ENCODE measurements at places on chromosomes 11 and 22.

- DNase-seq = no peak
Observed at GRCh38 chr11:112826026-112826425, 135.2 kb upstream of the NCAM1 start.

GRCh38 chr11:28878025-28878424 lies 769.8 kb downstream of the METTL15 start:
- DNase-seq = no peak

DNA sequence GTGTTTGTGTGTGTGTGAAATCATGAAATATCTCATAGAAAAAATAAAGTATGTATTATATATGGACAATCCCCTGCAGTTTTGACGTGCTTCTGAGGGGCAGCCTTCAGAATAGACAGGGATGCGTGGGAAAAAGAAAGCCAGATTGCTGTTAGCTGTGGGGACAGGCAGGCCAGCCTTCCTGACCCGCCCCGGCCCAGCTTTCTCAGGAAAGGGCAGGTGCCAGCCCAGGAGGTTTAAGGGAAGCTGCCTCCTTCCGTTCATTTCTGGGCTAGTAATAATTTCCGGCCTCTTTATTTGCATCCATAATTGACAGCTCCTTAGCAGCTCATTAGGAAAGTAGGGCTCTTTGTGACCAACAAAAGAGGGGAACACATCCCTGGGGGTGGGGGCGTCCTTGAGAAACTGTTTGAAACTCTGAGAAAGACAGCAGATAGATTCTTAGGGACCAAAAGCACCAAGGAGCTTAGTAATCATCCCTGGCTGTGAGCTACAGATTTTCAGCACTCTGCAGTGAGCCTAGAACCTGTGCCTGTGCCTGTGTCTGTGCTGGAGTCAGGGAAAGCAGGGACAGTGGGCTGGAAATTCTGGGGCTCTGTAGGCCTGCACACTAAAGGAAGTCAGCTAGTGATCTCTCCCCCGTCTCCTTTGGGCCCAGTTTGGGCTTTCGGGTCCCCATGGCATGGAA lies 632.9 kb upstream of the CADM1 start:
- DNase-seq = no peak

GRCh38 chr11:46493791-46494190 lies 100.0 kb downstream of the AMBRA1 start:
- DNase-seq = no peak

- DNase-seq = no peak
Observed at GRCh38 chr11:88152381-88152780, 22.9 kb downstream of the RAB38 start.

GRCh38 chr11:96299155-96299888 lies 43.7 kb downstream of the MAML2 start:
- no peak for DNase-seq

GRCh38 chr11:134574947-134575346 lies 162.9 kb upstream of the B3GAT1 start:
- no peak for DNase-seq

DNA sequence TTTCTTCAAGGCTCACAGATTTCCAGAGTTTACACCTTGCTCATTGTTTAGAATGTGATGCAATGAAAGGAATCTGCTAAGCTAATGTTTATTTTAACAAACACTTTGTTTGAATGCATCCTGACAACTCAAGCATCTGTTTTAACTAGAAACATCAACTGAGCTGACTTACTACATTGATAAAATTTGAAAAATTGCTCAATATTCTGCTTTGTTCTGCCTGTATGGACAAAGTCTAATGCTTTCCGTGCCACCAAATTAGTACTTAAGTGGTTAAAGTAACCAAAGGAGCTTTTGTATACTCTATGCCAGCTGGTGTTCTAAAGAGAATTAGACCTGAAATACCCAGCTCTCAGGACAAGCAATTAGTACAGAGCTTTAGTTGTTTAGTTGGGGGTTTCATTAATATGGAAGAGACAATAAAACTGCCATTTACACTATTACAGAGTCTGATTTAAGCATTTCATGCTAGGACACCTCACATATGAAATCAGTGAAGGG lies 105.2 kb downstream of the MAML2 start:
- no peak for DNase-seq

DNA sequence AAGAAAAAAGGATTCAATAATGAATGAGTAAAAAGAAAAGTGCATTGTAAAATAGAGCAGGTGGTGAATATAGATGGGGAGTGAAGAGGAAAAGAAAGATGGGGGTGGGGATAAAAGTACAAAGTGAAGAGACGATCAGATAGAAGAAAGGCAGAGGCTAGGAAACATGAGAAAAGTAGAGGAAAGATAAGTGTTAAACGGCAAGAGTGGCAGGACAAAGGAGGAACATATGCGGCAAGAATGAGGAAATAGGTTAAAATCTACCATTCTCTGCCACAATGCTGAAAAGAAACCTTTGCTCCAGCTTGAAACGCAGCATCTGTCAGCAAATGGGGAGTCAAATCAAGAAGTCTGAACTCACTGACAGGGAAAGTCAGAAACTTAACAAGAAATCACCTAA lies 6.8 kb downstream of the FUT4 start:
- no peak for DNase-seq

DNA sequence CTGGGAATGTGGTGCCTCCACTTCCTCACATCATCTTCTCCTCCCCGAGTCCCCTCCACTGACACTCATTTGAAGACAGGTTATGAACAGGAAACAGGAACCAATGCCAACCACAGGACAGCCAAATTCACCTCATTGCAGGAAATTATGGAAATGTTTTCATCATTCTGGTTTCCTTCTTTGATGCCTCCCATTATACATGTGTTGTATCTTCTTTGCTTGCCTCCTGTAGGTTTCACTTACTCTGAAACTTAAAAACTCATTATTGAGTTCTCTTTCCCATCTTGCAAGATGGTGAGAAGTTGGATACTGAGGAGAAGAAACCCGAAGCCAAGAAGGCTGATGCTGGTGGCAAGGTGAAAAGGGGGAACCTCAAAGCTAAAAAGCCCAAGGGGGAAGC lies 108.5 kb downstream of the PHF21B start:
- DNase-seq = no peak

DNA sequence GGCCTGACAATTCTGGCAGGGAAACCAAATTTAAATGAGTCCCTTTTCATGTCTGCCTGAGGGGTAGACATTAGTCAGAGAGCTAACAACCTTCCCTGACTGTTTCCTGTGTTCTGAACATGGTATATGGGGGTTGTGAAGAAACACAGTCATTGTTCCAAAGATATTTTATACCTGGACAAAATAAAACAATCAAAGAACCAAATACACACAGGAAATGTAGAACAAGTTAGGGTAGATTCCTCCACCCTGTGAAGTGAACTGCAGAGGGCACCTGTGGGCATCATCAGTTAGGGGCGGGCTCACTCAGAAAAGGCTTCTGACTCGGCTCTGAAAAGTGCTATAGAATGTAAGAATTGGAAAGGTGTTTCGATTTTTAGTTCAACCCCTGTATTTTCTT lies 231.9 kb upstream of the CADM1 start:
- DNase-seq = no peak

GRCh38 chr11:130462101-130462885 lies 13.8 kb downstream of the ADAMTS15 start:
- no peak for DNase-seq

- no peak for DNase-seq
Observed at GRCh38 chr11:79406376-79406775, 34.5 kb downstream of the TENM4 start.
